Activated naive CD8-positive, alpha-beta T cell treated with anti-CD3 and anti-CD28 coated beads for 36 hours (primary cell): ENCODE measurements at places on chromosomes 3 and 15. TPM values are rescaled to one million over a fixed set of nuclear protein-coding genes. Genes with fewer than 3 reads are reported as not detected.

DNA sequence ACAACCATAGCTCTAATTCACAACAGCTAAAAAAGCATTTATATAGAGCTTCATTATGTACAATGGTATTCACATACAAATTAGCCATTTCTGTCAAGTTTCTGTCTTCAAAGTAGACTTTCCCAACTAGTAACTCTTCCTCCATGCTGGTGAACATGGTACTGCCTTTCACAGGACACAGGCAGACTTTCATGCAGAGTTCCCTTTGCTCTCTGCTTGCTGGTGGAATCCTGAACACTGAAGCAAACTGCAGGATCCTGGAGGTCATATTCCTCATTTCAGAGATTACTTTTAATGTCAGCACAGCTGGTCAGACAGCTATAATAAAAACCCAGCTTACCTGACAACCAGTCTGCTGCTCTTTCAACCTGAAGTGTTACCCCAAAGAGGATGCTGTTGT, 53.6 kb downstream of the TASOR start:
- no peak for DNase-seq
- H3K4me1 ChIP-seq = peaks cover 5% of the 10 kb centered on the region
- H3K27me3 ChIP-seq = no peaks in the 10 kb centered on the region
- H3K27ac ChIP-seq = no peak overlapping the region
- H3K4me3 ChIP-seq = no peak overlapping the region

GRCh38 chr3:58704745-58705144, 38.2 kb upstream of the FAM3D start:
- no peak overlapping the region for H3K4me3 ChIP-seq
- H3K27ac ChIP-seq = no peak overlapping the region
- H3K4me1 ChIP-seq = no peaks in the 10 kb centered on the region
- no peaks in the 10 kb centered on the region for H3K36me3 ChIP-seq
- H3K27me3 ChIP-seq = peaks cover 4% of the 10 kb centered on the region

DNA sequence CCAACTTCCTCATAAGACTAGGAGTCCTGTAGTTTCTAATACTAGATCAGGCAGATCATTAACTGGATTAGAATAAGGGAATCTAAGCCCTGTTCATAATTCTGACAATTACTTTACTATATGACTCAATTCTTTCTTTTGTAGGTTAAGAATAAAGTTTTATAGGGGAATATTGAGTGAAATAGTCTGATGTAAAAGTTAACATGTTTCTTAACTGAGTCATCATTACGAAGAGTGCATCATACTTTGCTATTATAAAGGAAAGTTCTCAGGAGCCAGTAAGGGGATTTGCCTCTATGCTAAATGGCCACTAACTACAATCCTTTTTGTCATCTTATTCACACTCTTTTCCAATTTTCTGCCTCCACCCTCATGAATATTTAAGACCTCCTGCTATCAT, 63.1 kb downstream of the POLQ start:
- H3K36me3 ChIP-seq = peaks cover 36% of the 10 kb centered on the region
- H3K27ac ChIP-seq = no peak overlapping the region
- H3K4me1 ChIP-seq = no peaks in the 10 kb centered on the region
- no peak overlapping the region for H3K4me3 ChIP-seq
- no peaks in the 10 kb centered on the region for H3K27me3 ChIP-seq

DNA sequence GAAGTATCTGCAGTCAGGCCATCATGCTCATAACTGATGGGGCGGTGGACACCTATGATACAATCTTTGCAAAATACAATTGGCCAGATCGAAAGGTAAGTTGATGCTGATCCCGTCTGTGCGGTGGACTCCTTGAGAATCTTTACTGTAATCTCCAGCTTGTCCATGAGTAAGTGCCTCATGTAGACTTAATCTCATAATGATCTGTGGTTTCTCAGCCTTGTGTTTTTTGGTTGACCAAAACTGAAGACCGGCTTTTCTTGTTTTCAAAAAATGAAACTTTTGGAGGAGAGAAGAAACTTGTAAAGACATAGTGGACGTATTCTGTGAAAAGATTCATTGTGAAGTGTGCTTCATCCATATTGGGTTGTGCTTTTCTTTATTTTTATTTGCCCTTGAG, 285.7 kb downstream of the LRTM1 start:
- H3K36me3 ChIP-seq = no peaks in the 10 kb centered on the region
- no peak overlapping the region for H3K27ac ChIP-seq
- no peaks in the 10 kb centered on the region for H3K4me1 ChIP-seq
- H3K4me3 ChIP-seq = no peak overlapping the region
- no peak for DNase-seq

Gene CACNA2D3
- total RNA-seq = not detected

- no peak for DNase-seq
- H3K36me3 ChIP-seq = no peaks in the 10 kb centered on the region
- H3K4me3 ChIP-seq = no peak overlapping the region
- no peak overlapping the region for H3K27ac ChIP-seq
- H3K4me1 ChIP-seq = no peaks in the 10 kb centered on the region
- H3K27me3 ChIP-seq = no peaks in the 10 kb centered on the region
Observed at GRCh38 chr15:27702581-27702980, 396.5 kb downstream of the OCA2 start.

- no peaks in the 10 kb centered on the region for H3K4me1 ChIP-seq
- no peak for DNase-seq
- H3K36me3 ChIP-seq = no peaks in the 10 kb centered on the region
- no peak overlapping the region for H3K4me3 ChIP-seq
- H3K27ac ChIP-seq = no peak overlapping the region
- H3K27me3 ChIP-seq = peaks cover 13% of the 10 kb centered on the region
Observed at GRCh38 chr3:102307442-102307841, 127.4 kb upstream of the ZPLD1 start.

DNA sequence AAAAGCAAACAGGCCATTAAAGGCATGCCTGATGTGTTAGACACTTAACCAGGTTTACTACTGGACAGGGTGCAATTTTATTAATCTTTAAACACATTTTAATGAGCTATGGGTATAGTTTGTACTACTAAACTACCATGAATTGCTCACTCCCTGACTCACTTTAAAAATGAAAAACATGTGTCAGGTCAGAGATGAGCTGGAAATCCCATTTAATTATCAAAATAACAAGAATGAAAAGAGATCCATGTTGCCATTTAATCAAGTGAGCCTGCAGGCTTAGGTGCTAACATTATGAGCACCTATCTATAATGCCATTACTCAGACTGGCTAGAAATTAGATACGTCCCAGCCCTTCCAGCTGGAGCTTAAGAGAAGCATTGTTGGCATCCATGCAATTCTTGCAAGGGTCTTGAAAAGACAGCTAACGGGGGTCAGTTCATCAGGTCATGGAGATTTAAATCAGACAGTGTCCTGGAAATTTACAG, 224.4 kb downstream of the THRB start:
- H3K36me3 ChIP-seq = no peaks in the 10 kb centered on the region
- no peak overlapping the region for H3K4me3 ChIP-seq
- no peak for DNase-seq
- no peak overlapping the region for H3K27ac ChIP-seq
- no peaks in the 10 kb centered on the region for H3K4me1 ChIP-seq
- peaks cover 8% of the 10 kb centered on the region for H3K27me3 ChIP-seq
